ENCODE measurements at places on chromosomes 7 and 10. TPM values are rescaled to one million over a fixed set of nuclear protein-coding genes. Genes with fewer than 3 reads are reported as not detected.

GRCh38 chr10:12158111-12158510 is 28.6 kb downstream of the SEC61A2 start:
- H3K4me1 ChIP-seq: peaks cover 9% of the 10 kb centered on the region
- no peak overlapping the region for H3K4me3 ChIP-seq
- no peak overlapping the region for H3K27ac ChIP-seq
- peaks cover 37% of the 10 kb centered on the region for H3K36me3 ChIP-seq
- no peak for DNase-seq
- no peaks in the 10 kb centered on the region for H3K27me3 ChIP-seq

- no peaks in the 10 kb centered on the region for H3K27me3 ChIP-seq
- H3K4me3 ChIP-seq: no peak overlapping the region
- no peak for DNase-seq
- H3K27ac ChIP-seq: no peak overlapping the region
- H3K4me1 ChIP-seq: peaks cover 30% of the 10 kb centered on the region
These were observed 81.5 kb downstream of the RTKN2 start for GRCh38 chr10:62186999-62187675.

DNA sequence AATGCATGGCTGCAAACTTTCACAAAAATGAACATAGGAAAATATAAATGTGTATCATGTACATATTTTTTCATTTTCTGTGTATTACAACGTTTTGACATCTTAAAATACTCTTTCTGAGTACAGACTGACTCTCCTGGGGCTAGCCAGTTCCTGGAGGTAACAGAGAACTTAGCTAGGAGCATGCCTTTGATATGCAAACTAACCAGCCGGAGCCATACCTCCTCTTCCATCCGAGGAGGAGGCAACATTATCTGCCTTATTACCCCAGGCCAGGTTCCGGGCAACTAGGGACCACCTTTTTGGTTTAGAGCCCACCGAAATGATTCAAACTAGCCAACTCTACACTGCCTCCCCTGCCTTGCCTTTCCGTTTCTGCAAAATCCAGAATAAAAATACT is 33.7 kb upstream of the HECW1 start:
- H3K27ac ChIP-seq: no peak overlapping the region
- no peaks in the 10 kb centered on the region for H3K36me3 ChIP-seq
- H3K4me3 ChIP-seq: no peak overlapping the region
- no peaks in the 10 kb centered on the region for H3K27me3 ChIP-seq
- DNase-seq: no peak

GRCh38 chr7:129952653-129953560 is at the start of gene UBE2H:
Gene UBE2H (minus strand): TSS chr7:129952960. CDS start chr7:129952555, 405 bp downstream.
- DNase-seq: peak; percentile 97
- H3K4me1 ChIP-seq: peaks cover 23% of the 10 kb centered on the region
- peak within 1 kb of the TSS; percentile 96 for H3K27ac ChIP-seq
- no peaks in the 10 kb centered on the region for H3K36me3 ChIP-seq
- H3K27me3 ChIP-seq: no peaks in the 10 kb centered on the region
- peak within 1 kb of the TSS; percentile 85 for H3K4me3 ChIP-seq

DNA sequence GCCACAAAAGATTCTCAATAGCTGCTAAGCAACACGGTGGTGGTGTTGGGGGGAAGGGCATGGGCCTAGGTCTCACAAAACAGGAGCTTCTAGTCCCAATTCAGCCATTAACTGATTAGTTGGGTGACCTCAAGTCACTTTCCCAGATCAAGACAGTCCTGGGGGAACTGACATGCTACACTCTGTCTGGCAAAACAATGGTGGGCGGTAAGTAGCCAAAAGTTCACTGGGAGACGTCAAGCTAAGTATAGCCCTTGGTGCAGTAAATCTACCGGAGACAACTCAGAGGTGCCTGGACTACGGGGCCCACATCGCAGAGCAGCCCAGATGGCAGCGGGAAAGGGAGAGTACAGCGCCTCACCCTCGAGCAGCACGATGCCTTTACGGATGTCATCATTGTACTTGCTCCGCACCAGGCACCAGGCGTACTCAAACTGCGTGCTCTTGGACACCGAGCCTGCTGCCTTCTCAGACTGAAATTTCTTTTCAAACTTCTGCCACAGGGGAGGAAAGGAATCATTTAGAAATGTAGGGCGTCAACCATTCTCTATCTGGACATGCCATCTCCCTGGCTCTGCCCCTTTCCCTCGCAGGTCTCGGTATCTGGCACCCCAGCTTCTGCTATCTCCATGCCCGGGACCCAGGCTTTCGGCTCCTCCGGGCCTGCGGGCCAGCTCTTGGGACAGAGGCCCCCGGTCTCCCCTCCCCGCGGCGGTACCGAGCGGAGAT is 1.1 kb downstream of the FIS1 start:
- H3K4me3 ChIP-seq: peak overlapping the region; percentile 82
- no peaks in the 10 kb centered on the region for H3K27me3 ChIP-seq
- peaks cover 22% of the 10 kb centered on the region for H3K36me3 ChIP-seq

GRCh38 chr7:112743811-112744210 is 46.4 kb downstream of the TMEM168 start:
- H3K4me1 ChIP-seq: no peaks in the 10 kb centered on the region
- H3K27ac ChIP-seq: no peak overlapping the region
- H3K4me3 ChIP-seq: no peak overlapping the region
- no peaks in the 10 kb centered on the region for H3K36me3 ChIP-seq

DNA sequence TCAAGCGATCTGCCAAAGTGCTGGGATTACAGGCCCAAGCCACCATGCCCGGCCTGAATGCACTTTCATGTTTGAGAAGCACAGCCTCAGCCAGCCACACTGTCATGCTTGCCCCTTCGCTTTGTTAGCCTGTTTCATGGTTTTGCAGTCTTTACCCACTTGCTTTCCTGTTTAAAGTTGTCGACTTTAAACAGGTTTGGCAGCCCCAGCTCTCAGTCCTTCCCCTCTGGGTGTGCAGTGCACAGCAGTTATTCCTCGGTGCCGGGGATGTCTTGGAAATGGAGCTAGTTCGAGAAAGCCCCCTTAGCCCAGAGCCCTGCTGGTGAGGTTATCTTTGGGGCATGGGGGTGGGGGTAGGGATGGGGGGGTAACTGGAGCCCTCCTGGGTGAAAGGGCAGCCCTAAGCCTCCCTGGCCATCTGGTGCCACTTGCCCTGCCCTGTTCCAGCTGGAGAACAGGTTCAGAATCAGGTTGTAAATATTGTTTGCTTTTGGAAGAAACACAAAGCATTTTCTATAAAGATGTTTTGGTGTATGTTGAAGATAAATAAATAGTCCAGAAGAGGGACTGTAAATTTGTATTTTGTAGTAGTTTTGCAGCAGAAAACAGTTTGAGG is 14.8 kb downstream of the TSPAN14 start:
- H3K4me1 ChIP-seq: peaks cover 100% of the 10 kb centered on the region
- DNase-seq: no peak
- peak overlapping the region; percentile 24 for H3K4me3 ChIP-seq
- H3K36me3 ChIP-seq: peaks cover 56% of the 10 kb centered on the region
- H3K27me3 ChIP-seq: no peaks in the 10 kb centered on the region

- H3K4me1 ChIP-seq: no peaks in the 10 kb centered on the region
- H3K27ac ChIP-seq: no peak overlapping the region
- no peak for DNase-seq
- H3K4me3 ChIP-seq: no peak overlapping the region
- no peaks in the 10 kb centered on the region for H3K36me3 ChIP-seq
- H3K27me3 ChIP-seq: peaks cover 17% of the 10 kb centered on the region
These were observed 101.2 kb downstream of the DYNC2I1 start for GRCh38 chr7:158957510-158957906.

DNA sequence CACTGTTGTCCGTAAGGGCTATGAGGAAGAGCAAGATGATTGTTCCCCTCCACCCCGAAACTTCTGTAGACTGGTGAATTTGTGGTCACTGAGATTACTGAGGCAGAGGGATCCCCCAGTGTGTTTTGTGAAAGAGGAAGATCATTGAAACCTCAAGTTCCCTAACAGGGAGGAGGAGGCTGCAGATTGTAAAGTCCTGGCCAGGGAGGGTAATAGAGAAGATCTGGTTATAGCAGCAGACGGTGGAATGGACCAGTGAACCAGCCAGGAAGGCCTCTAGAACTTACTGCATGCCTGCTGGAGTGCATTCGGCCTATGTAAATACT is 31.1 kb downstream of the LMTK2 start:
- H3K4me3 ChIP-seq: no peak overlapping the region
- no peak for DNase-seq
- peaks cover 61% of the 10 kb centered on the region for H3K4me1 ChIP-seq
- H3K36me3 ChIP-seq: peaks cover 5% of the 10 kb centered on the region
- no peaks in the 10 kb centered on the region for H3K27me3 ChIP-seq

DNA sequence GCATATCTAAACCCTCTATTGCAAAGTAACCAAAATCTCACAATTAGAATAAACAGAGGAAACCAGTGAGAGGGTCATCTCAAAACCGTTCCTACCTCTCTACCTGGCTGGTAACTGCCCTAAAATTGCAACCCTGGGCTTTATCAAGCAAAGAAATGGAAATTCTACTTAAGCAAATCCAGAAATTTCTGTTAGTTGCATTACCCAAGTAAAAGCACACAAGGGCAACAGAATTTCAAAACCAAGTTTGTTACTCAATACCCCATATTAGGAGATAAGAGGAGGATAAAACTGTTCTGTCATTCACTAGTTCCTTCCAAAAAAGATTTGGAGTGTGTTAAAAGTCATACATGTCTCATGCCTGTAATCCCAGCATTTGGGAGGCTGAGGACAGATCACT is 195.3 kb downstream of the FAM107B start:
- H3K27me3 ChIP-seq: no peaks in the 10 kb centered on the region
- H3K27ac ChIP-seq: peak overlapping the region; percentile 85
- peaks cover 9% of the 10 kb centered on the region for H3K4me1 ChIP-seq

- DNase-seq: no peak
- H3K27me3 ChIP-seq: no peaks in the 10 kb centered on the region
- H3K4me1 ChIP-seq: peaks cover 87% of the 10 kb centered on the region
- H3K36me3 ChIP-seq: peaks cover 40% of the 10 kb centered on the region
These were observed 30.4 kb downstream of the LRRC4 start for GRCh38 chr7:128000854-128001265.

- H3K27ac ChIP-seq: no peak overlapping the region
- no peaks in the 10 kb centered on the region for H3K27me3 ChIP-seq
- H3K4me1 ChIP-seq: no peaks in the 10 kb centered on the region
- no peaks in the 10 kb centered on the region for H3K36me3 ChIP-seq
These were observed 497.9 kb upstream of the GALNT17 start for GRCh38 chr7:70634071-70634470.

DNA sequence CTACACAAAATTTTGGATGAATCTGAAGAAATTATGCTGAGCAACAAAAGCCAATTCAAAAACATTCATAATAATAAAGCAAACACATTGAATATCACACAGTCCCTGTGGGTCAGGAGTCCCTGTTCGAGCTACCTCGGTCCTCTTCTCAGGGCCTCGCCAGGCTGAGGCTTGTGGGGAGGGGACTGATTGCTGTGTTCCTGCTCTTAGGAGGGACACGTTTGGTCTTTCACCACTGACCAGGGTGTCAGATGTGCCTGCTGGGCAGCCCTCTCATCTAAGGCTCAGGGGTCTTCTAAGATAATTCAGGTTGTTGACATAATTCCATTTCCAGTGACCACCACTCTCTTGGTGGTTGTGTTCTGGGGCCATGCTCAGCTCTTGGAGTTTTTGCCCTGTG is 233.8 kb upstream of the PPP2R2D start:
- H3K36me3 ChIP-seq: no peaks in the 10 kb centered on the region
- H3K4me3 ChIP-seq: no peak overlapping the region
- DNase-seq: peak; percentile 32
- no peak overlapping the region for H3K27ac ChIP-seq
- no peaks in the 10 kb centered on the region for H3K4me1 ChIP-seq
- no peaks in the 10 kb centered on the region for H3K27me3 ChIP-seq

DNA sequence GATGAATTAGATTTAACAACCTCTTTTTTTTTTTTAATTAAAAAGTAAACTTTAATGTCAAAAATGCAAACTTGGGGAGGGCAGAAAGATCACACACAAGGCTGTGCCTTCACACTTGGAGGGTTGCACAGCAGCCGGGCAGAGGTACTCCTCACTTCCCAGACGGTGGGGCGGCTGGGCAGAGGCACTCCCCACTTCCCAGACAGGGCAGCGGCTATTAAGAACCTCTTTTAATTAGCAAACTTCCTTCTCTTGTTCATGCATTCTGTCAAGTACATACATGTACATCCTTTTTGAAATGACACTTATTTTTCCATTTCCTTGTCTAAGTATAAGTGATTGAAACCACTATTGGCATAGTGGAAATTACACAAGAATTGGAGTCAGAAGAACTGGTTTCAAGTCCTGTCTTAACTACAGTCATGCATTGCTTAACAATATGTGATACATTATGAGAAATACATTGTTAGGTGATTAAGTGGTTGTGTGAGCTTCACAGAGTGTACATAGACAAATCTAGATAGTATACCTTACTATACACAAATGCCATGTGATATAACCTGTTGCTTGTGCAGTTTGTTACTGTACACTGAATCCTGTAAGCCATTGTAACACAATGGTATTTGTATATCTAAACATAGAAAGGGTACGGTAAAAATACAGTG is 26.5 kb downstream of the BTRC start:
- no peaks in the 10 kb centered on the region for H3K36me3 ChIP-seq
- H3K27ac ChIP-seq: no peak overlapping the region
- H3K27me3 ChIP-seq: no peaks in the 10 kb centered on the region
- H3K4me3 ChIP-seq: no peak overlapping the region
- no peak for DNase-seq

- no peak overlapping the region for H3K4me3 ChIP-seq
- H3K27me3 ChIP-seq: no peaks in the 10 kb centered on the region
These were observed 323.7 kb downstream of the RPS24 start for GRCh38 chr10:78357141-78358063.

GRCh38 chr7:82594665-82595064 is 151.1 kb upstream of the CACNA2D1 start:
- H3K4me1 ChIP-seq: no peaks in the 10 kb centered on the region
- no peak overlapping the region for H3K27ac ChIP-seq
- no peaks in the 10 kb centered on the region for H3K27me3 ChIP-seq
- no peaks in the 10 kb centered on the region for H3K36me3 ChIP-seq
- DNase-seq: no peak

Gene PRXL2A
- 15.1 TPM for total RNA-seq

Gene PSPH
- total RNA-seq: 7.4 TPM

Gene ACTL6B
- total RNA-seq: not detected

Gene TES
- 79.7 TPM for total RNA-seq

Gene ADCYAP1R1
- total RNA-seq: 1.2 TPM

Gene AASS
- total RNA-seq: 25.3 TPM

Gene ZMIZ1
- 127 TPM for total RNA-seq

Gene NPTX2
- 64.6 TPM for total RNA-seq

Gene ZNF365
- 0.58 TPM for total RNA-seq

Gene UCMA
- not detected for total RNA-seq

Gene PDK4
- 1,055 TPM for total RNA-seq

Gene TMEM225B
- total RNA-seq: not detected
